ENCODE measurements at places on chromosomes 7 and 10.

GRCh38 chr10:137606-138005 is 2.4 kb downstream of the ZMYND11 start:
- DNase-seq = no peak

DNA sequence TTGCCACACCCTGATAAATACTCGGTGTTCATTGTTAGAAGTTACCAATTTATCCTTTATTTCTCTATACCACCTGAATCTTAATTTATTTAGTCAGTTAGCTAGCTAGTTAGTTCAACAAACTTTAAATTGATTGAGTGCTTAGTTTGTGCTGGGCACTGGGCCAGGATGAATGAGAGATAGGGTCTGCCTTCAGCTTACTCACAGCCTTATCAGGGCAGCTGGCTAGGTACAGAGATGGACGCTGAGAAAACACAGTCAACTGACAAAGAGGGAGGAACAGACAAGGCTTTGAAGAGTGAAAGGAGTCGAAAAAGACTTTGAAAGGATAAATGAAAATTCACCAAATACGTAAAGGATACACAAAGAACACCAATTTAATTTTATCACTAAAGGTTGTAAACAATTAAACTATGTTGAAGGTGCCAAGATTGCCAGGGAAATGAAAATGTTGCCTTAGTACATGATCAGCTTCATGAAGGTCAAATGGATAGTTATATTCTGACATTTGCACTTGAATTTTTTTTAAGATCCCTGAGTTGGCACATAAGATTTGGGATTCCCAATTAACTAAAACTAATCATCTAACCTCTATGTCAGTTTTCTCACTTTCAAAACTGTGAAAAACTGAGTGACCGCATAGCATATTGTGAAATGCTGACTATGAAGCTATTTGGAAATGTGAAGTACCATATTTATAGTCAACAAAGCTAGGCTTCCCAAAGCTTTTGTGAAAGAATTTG is 2.1 kb downstream of the CAV2 start:
- DNase-seq = no peak

DNA sequence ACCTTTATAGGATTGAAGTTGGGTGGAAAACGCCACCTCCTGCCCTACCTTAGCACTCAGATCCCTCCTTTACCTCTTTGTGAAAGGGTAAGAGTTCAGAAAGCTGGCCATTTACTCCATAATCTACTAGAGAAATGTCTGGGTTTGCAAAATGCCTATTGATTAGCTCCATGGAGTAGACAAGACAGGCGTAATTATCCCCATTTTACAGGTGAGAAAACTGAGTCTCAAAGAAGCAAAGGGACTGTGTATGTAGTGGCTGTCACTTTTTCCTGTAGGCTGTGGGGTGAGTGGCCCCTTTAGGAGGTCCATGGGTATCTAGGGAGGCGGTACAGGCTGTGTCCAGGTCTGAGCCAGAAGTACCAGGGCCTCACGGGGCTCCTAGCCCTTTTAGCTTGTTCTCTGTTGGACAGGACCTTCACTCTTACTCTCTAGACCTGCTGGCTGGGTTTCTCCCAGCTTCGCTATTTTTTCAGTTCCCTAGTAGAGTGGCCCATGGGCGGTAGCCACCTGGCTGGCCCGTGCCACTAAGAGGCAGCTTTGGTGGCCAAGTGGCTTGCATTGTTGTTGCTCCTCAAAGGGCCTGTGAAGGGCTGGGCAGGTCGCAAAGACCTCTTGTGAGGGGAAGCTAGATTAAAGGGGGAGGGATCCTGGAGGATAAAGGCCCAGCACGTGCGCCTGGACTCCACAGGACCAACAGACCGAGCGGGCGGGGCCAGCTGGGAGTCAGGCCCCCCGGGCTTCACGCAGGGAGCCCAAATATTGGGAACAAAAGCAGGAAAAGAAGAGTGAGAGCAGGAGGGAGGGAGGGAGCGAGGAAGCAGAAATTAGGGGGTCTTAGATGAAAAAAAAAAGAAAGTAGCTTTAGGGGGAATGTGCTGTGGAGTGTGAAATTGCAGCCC is 4.7 kb upstream of the PAX2 start:
- DNase-seq = no peak

GRCh38 chr10:14022954-14023672 is 307.6 kb downstream of the FRMD4A start:
- DNase-seq = no peak

DNA sequence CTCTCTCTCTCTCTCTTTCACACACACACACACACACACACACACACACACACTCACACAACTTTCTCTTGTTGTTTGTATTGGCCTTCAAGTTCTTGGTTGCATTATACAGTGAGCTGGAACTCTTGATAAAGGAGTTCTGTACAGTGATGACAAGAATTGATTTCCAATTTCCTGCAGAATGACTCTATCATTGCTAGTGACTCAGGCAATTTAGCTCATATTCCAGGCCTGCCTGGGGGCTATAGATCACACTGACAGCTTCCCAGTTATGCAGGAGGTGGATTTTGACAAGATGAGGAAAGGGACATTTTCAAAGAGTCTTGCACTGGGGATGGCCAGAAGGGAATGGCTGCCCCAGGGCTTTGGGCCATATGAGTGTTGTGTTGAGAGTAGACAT is 508.8 kb downstream of the TYW1 start:
- DNase-seq = no peak

DNA sequence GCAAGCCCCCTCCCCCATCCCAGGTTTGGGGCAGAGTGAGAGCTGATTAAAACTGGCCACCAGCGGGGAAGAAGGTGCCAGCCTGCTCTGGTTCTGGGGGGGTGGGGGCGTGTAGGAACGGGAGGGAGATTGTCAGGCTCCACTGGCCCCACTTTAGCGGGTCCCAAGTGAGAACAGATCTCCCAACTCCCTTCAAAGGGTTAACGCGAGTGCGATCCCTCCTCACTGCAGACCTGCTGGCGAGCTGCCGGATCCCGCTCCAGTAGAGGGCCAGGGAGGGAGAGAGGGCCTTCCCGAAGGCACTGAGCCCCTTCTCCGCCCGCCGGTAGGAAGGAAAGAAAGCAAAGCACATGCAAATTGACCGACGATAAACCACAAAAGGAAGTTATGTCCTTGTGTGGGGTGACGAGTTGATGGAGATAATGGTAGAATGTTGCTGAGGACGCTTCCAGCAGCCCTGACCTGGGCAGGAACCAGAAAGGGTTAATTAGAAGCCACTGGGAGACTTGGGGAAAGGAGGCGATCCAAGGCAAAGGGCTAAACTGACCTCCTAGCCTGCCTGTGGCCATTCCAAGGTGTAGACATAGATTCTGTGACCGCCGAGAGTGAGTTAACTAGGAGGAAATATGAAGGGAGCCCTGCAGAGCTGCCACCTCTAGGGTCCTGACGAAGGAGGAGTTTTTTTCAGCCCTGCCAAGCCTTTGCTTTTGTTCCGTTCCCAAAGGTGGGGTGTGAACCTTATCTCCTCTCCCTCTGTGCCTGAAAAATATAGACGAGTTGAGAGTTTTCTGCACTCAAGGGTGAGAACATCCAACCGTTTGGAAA is 1.5 kb downstream of the NRG3 start:
- DNase-seq = no peak

GRCh38 chr10:83073472-83073871 is 1065.8 kb upstream of the GHITM start:
- DNase-seq = no peak

GRCh38 chr7:115476671-115477181 is 553.8 kb downstream of the TFEC start:
- no peak for DNase-seq

- DNase-seq = no peak
These were observed 81.0 kb downstream of the MYL10 start for GRCh38 chr7:101547916-101548661.

DNA sequence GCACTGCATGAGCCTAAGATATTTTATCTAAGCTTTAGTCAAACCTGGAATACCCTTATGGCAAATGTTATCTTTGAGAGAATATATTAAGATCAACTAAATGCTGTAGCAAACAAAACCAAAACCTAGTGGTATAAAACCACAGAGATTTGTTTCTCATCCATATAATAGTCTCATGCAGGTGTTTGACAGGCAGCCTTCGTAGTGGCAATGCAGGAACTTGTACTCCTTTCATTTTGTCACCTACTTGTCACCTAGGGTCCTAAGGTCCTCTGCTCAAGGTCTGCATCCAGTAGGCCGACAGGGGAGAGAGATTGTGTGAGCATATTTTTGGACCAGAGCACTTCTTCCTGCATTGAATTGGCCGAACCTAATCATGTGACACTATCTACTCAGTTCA is 352.6 kb downstream of the GPR37 start:
- no peak for DNase-seq
